Stimulated activated naive B cell treated with anti-CD40 and anti-IgM and Interleukin-4, amounts not matched to agents 10 μg/mL and 1 μg/mL and 100 μg/mL, for 72 hours (primary cell): ENCODE measurements at places on chromosomes 12 and 14.

DNA sequence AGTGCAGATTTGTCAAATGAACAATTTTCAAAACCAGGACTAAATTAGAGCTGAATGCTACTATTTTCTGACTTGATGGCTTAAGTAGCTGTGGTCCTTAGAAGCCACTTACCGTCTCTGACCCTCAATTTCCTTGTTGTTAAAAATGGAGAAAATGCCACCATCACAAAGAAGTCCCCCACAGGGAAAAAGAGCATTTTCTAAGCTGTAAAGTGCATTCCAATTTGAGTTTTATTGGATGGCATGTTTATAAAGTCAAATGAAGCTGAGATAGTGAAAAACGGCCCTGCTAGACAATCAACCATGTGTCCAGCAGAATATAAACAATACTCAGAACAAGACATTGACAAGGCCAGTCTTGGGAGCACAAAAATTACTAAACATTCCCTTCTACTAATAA is 53.6 kb downstream of the GOLGA5 start:
- DNase-seq: no peak

DNA sequence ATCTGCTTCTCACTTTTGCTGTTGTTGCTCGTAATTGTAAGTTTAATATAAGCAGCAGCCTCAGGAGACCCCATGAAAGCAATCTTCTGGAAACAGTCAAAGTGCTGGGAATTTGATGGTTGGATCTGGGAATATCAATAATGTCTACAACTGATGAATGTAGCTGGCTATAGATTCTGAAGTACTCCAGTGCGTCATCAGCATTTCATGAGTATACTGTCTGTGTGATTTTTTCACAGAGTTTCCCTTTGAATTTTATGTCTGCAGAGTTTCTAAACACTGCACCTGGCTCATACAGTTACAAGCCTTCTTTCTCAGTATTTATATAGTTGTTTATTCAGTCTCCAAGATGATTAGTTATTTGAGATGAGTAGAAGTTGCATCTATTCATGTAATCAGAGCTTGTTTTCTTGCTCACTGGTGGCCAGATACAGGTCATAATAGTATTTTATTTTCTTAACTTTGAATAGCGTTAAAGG is 222.3 kb downstream of the RAD51B start:
- DNase-seq: no peak

DNA sequence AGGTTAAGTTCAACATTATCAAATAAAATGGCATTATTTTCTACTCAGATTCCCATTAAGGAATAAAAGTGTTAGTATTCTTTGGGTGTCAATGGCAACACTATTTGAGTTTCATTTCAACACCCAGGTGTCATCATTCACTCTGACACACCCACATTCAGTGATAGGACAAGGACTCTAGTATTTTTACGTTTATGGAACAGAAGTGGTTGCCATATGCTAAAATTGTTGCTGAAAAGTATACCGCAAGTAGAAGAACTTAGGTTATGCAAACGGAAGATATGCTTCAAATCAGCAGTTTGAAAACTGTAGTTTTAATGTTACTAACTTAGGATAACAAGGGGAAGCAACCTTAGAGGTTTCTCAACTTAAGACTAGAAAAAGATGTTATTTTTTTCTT is 20.0 kb upstream of the SGPP1 start:
- no peak for DNase-seq

DNA sequence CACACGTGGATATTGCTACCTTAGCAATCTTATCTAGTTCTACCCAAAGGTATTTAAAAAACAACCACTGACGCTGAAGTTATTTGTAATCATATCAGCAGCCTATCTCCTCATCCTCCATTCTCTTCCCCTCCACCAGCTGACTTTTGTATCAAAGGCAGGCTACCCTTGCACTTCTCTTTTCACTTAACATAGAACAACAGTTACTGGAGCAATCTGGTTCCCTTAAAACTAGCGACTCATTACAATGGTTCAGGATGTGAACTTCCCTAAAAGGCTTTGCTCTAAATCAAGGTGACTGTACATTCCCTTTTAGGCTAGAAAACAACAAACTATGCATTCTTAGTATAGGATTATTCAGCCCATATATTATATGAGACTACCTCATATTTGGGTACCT is 404.7 kb downstream of the APAF1 start:
- no peak for DNase-seq

- DNase-seq: no peak
These were observed 124.3 kb downstream of the PPHLN1 start for GRCh38 chr12:42450248-42450647.

DNA sequence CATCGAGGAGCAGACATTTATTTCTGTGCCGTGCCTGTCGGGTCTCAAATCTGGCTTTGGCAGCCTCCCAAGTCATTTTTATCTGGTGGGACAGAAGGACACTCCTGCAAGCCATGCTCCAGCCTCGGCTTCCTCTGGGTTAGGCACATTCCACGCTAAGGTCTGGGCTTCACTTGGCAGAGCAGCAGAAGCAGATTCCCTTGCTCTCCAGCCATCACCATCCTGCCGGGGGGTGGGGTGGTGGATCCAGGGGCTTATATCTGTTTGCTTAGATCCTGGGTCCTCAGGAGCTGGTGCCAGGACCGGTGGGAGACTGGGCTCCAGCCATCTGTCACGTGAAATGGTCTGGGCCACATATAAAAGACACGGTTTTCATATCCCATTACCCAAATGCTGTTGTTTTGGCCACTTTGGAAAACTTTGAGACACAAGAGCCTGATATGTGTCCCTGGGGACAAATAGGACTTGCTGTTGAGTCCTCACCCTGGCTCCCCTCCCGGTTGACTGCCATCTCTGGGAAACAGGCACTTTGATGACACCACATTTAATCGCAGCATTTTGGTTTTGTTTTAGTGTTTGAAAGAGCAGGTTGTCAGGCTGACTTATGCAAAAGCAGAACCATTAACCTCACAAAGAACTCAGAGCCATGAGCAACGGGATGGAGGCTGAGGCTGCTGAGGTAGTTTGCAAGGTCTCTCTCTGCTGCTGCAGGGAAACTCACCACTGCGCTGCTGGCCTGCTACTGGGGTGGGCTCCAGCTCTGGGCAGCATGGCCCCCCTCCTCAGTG is 69.6 kb upstream of the PRMT8 start:
- no peak for DNase-seq

DNA sequence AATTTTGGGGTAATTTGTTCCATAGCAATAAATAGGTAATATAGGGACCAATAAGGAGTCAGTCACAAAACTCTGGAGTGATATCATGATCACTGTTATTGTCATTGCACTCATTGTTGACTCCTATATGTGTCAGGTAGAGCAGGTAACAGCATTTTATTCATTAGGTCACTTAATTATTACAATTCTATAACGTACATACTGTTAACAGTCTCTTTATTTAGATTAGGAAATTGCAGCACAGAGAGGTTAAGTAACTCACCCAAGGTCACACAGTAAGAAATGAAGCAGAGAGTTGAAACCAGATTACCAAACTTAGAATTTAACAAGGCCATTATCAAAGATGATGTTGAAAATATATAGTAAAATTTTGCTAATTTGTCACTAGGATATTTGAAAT is 49.7 kb upstream of the PTPRB start:
- no peak for DNase-seq

GRCh38 chr12:91591639-91591987 is 409.0 kb upstream of the DCN start:
- DNase-seq: no peak

DNA sequence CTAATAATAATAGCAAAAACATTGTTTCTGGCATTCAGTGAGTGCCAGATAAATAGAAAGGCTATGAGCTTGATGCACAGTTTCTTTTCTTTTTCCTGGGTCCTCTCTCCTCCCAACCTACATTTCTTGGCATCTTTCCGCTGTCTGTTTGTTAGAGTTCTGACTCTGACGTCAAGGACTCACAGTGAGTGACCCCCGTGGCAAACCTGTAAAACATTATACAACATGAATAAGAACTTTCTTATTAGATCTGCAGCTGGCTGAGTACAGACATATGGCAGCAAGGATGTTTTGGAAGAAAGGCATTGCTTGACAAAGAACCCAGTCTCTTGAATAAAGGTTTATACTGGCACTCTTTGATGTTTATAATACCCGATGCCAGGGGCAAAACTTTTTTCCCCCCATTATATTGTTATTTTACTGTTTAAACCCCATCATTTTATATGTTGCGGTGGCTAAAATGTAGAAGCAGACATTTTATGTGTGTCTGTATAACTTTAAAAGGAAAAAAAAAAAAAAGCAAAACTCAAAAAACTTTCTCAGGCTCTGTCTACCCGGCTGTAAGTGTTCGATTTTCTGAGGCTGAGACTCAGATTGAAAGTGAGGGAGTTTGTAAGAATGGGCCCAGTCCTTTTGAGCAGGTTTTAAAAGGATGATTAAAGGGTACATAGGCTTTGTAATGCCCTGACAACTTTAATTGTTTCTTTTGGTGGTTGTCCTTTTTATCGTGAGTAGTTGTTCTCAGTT is 159.3 kb downstream of the PDE3A start:
- DNase-seq: no peak

DNA sequence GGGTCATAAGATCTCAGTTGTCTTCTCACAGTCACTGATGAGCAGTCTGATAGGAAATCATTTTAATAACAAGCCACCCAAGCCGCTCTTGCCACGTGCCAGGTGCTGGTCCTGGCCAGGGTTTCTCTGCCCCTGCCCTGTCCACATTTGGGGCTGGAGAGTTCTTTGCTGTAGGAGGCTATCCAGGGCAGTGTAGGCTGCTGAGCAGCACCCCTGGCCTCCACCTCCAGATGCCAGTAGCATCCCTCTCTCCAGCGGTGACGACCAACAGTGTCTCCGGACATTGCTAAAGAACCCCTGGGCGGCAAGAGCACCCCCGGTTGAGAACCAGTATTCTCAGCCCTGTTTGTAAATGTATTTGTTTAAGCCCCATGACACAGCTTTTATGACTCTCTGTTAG is 243.7 kb downstream of the GLT1D1 start:
- DNase-seq: no peak

- DNase-seq: no peak
These were observed 50.5 kb downstream of the TTC9 start for GRCh38 chr14:70692210-70692609.

GRCh38 chr14:35073486-35073885 is 27.4 kb downstream of the FAM177A1 start:
- DNase-seq: no peak

GRCh38 chr12:4274396-4275015 is 944 bp downstream of the CCND2 start:
- DNase-seq: no peak

DNA sequence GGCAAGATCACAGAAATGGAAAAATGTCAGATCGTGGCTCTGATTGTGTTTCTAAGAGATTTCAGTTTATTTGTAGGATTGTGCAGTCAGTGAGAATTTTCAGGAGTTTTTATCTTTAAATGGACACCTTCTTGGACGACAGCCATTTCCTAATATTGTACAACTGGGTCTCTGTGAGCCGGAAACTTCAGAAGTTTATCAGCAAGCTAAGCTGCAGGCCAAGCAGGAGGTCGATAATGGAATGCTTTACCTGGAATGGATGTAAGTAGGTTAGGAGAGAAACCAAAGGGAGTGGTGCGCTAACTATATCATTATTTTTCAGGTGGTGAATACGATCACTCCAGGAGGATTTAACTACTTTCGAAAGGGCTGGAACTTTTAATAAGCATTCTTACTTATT is 26.4 kb downstream of the APAF1 start:
- no peak for DNase-seq
